Activated naive CD4-positive, alpha-beta T cell (primary cell): ENCODE measurements at places on chromosomes 12 and 14.

- no peak for DNase-seq
Measured at GRCh38 chr12:132342251-132343227, 13.2 kb upstream of the GALNT9 start.

GRCh38 chr14:68539789-68540188, 253.1 kb downstream of the ZFP36L1 start:
- DNase-seq: no peak

DNA sequence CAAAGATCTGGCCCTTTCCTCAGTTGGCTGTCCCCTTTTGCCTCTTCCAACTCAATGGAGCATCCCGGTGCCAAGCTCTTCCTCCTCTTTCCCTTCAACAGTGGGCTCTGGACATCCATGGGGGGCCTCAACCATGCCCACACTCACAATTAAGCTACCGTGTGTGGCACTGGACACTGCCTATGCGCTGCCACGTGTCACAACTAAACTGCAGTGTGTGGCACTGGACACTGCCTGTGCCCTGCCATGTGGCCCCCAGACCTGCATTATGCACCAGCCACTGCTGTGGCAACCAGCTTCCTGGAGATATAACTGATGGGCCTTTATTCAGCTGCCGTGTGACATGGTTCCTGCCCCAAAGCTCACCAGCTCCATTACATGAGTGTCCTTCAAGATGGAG, 179.1 kb downstream of the KCNA5 start:
- no peak for DNase-seq

DNA sequence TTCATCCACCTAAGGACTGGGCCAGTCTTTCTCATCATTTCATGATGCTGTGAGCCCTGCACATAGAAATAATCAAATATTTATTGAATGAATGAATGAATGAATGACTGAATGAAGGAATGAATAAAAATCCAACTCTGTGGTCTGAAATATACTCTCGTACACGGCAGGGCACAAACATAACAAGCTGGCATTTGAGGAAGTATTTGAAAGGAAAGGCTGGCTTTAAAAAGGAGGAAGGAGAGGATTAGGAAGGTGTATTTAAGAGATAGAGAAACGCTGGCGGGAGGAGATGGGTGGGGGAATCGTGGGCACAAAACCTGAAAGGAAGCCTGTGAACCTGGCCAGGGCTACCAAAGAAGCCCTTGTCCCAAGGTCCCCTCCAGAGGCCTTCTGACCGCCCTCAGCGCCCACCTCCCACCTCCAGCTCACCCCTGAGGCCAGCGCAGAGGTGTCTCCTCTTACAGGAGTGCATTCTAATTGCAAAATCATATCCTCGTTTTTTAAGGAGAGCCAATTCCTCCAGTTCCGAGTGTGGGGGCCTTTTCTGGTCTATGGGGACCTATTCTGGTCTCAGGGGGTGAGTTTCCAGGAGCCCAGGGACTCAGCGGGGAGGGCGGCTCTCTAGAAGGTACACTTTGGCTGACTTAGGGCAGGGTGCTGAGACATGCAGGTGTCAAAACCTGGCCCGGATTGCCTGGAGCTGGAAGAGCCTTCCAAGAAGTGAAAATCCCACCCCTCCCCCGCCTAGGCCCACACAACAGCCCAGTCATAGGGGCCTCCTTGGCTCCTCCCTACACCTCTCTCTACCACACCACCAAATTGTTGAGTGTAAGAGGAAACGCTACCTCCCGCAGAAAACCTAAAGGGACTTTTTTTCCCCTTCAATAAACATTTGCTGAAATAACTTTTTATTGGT, 8.7 kb upstream of the JDP2 start:
- DNase-seq: no peak

DNA sequence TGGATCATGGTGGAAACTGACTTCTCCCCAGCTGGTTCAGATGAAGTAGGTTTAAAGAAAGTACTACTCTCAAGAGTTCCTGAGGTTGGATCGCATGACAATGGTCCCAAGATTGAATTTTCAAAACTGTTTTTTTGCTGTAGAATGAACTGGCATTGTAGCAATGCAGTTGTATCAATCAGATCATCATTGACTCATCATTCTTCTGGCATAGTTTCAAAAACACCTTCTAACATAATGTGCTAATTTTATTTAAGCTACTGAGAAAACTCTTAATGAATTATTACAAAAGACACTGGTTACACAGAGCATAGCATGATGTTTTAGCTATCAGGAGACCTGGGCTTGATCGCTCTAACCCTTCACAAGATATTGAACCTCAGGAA, 384.5 kb upstream of the DCN start:
- no peak for DNase-seq

GRCh38 chr14:45242706-45243105, 10.3 kb downstream of the MIS18BP1 start:
- DNase-seq: no peak

DNA sequence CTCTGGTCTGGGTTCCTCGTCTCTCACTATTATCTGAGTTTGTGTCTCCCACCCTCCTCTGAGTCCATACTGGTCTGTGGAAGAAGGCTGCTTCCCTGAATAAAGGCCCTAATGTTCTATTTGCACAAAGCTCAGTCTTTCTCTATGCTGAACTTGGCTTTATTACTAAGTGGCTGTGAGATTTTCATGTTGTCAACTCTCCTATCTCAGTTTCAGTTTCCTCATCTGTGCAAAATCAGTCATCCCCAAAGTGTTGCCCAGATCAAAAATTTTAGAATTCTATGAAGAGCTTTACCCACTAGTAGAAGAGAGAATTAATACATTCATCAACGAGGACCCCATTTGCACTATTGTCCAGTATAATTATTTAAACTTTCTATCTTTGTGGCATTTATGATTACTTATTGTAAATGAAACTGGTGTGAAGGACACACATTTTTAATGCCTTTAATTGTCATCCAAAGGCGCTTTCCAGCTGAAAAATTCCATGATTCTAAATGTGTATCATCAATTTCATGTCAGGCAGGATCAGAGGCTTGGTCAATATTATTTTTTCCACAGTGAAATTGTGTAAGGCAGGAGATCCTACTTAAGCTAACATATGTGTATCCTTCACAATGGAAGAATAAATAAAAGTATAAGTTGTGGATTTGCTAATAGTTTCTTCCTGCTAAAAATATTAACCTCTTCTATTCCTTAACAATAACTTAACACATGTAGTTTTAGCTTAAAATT, 79.1 kb upstream of the EEA1 start:
- no peak for DNase-seq

DNA sequence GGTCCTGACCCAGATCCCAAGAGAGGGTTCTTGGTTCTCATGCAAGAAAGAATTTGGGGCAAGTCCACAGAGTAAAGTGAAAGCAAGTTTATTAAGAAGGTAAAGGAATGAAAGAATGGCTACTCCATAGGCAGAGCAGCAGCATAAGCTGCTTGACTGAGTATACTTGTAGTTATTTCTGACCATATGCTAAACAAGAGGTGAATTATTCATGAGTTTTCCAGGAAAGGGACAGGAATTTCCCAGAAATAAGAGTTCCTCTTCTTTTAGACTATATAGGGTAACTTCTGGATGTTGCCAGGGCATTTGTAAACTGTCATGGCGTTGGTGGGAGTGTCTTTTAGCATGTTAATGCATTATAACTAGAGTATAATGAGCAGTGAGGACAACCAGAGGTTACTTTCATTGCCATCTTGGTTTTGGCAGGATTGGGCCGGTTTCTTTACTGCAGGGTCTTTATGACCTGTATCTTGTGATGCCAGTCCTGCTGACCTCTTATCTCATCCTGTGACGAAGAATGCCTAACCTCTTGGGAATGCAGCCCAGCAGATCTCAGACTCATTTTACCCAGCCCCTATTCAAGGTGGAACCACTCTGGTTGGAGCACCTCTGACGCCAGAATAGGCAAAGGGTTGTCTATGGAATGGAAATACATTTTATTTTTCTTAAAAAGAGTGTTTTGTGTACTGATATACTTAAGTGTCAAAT, 113.8 kb downstream of the OTOGL start:
- no peak for DNase-seq

- no peak for DNase-seq
Measured at GRCh38 chr12:75917083-75917482, 114.5 kb downstream of the PHLDA1 start.

GRCh38 chr14:22668863-22669262, 24.7 kb upstream of the OR6J1 start:
- no peak for DNase-seq

- DNase-seq: no peak
Measured at GRCh38 chr12:132662901-132663755, 24.0 kb downstream of the POLE start.

- DNase-seq: no peak
Measured at GRCh38 chr12:59030415-59030814, 110.1 kb upstream of the LRIG3 start.

GRCh38 chr12:71682466-71682865, 3.4 kb upstream of the TMEM19 start:
- no peak for DNase-seq

GRCh38 chr12:71797531-71797930, 42.0 kb upstream of the TBC1D15 start:
- no peak for DNase-seq

- DNase-seq: no peak
Measured at GRCh38 chr14:104818714-104819161, 17.8 kb downstream of the ZBTB42 start.

- no peak for DNase-seq
Measured at GRCh38 chr12:46160101-46160980, 108.5 kb downstream of the SLC38A1 start.

DNA sequence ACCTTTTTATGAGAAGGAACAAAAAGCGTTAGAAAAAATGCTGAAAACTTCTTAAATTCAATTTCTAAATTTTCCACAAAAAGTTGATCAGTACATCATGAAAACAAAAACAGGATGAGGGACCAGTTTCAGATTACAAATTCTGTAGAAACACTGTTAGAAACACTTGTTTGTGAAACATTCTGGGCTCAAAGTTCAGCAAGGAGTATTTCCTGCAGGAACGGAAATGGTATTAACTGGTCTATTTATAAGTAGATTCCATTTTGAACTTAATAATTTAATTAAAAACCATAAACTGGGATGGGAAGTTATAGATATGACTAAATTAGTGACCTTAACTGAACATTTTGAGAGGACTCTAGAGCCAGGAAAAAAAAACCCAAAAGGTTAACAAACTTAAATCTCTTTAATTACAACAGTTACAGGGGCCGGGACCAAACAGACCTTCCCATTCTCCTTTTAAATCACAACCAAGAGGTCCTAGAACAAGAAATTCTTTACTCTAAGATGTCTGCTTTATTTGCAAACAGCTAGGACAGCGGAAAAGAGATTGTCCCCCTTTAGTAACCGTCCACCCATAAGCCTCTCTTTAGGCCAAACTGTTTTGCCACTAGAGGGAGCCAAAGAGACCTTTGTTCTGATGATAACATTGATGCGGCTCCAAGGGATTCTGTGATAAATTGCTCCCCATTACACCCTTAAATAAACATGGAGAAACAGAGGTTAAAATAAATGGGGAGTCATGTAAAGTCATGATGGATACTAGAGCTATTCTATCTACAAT, 69.0 kb upstream of the RERGL start:
- DNase-seq: no peak

DNA sequence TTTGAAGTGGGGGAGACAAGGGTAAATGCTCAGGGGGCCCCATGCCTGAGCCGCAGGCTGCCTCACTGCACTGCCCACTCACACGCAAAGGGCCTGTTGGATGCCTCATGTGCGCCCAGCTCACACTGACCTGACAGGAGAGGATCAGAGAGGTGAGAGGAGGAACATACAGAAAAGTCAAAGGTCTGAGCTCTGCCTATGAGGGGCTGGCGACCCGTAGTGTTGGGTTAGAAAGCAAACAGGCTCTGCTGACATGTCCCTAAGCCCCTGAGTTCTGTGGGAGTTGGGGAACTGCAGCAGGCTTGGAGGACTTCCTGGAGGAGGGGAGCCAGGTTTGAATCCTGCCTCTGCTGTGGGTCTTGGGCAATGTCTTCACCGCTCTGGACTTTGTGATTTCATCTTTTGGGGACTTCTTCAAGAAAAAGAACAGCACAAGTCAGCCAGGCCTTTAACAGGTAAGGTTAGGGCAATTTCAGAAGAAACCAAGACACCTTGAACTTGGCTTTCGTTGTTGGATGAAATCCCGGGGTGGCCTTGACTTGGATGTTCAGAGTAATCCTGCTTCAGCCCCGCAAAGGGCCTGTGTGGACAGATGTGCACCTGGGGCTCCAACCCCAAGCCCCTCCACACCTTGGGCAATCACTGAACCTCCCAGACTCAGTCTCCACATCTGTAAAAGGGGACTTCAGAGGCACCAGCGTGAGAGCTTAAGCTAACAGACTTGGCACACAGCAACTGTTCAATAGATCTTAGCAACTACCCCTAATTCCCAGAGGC, 116.8 kb downstream of the SCARB1 start:
- no peak for DNase-seq

DNA sequence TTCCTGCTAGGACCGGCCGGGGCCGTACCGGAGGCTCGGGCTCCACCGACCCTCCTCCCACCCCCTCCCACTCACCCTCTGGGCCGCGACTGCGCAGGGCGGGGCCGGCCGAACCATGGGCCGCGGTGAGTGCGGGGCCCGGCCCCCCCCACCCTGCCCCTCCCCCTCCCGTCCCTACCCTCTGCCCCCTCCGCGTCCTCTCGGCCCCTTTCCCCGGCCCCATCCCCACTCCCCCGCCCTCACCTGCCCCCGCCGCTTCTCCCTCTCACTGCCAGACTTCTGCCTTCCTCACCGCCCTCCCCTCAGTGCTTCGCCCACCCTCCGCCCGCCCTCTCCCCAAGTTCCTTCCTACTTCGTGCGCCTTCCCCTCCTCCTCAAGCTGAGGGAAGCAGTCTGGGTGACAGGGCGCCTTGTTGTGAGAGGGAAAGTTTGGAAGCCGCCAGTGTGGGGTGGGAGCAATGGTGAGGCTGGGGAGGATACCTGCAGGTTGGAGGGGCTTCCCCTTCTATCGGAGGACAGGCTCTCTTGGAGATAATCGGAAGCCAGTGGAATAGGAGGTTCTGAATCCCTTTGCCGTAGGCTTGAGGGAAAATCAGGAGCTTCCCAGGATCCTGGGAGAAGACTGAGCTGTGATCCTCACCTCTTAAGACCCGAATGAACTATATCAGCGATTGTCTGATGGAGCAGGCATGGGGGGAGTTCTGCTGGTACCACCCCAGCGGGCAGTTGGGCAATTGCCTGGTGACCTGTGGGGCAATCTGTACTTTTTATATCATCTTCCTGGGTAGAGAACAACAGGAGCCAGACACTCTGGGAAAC, 472 bp downstream of the MBD6 start:
- DNase-seq: no peak

- no peak for DNase-seq
Measured at GRCh38 chr14:71270111-71270510, 362.9 kb downstream of the PCNX1 start.

- no peak for DNase-seq
Measured at GRCh38 chr12:8018666-8019581, 13.6 kb upstream of the FOXJ2 start.

- DNase-seq: no peak
Measured at GRCh38 chr12:125377093-125377492, 311.9 kb downstream of the AACS start.

- no peak for DNase-seq
Measured at GRCh38 chr14:87613881-87614280, 379.1 kb downstream of the GALC start.

GRCh38 chr14:28771168-28771567, 4.6 kb downstream of the FOXG1 start:
- no peak for DNase-seq

- no peak for DNase-seq
Measured at GRCh38 chr12:116659771-116660481, 77.9 kb downstream of the SPRING1 start.
